ENCODE measurements at places on chromosomes 12 and 14.

DNA sequence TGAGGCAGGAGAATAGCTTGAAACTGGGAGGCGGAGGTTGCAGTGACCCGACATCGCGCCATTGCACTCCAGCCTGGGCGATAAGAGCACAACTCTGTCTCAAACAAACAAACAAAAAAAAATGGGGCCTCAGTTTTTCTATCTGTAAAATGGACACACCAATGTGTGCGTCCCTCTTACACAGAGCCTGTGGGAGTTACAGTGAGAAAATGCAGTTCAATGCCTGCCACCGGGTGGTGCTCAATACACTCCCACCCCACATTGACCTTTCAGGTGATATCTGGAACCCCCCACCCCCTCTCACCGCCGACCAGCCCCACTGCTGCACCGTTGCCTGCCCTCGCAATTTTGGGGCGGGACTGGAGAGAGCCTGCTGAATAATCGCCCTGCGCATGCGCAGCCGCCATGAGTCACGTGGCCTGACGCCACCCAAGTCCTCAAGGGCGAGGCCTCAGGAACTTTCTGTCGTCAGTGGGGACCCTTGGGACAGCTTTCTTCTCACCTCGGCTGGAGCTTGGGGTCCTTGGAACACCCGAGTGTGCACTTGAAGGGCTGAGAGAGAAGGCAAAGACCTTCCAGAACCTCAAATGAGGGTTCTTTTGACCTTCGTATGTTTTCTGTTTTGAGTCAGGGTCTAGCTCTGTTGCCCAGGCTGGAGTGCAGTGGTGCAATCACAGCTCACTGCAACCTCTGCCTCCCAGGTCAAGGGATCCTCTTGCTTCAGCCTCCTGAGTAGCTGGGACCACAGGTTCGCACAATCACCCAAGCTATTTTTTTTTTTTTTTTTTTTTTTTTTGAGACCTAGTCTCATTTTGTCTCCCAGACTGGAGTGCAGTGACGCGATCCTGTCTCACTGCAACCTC, 14.6 kb upstream of the CABP1 start:
- no peak for DNase-seq

DNA sequence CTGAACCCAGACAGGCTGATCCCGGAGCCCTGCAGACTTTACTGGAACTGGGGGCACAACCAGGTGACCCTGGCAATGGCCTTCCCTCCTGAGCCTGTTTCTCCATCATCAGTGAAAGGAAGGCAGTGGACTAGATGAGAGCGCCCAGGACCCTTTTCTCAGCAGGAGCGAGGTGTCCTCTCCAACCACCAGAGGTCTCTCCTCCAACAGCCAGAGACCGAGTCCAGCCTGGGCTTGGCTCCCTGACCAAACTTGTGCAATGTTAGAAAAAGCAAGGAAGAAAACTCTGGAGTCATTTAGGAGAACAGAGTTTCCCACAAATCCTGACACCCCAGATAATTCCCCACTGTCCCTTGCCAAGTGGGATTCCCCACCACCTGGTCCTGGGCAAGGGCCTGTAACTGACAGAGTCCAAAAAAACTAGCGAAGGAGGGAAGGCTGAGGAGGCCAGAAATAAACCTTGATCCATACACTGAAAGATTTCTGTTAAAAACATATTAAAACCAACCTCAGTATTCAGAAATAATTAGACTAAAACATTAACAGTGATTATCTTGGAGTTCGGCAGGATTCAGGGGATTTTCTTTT, 9.0 kb downstream of the RPS6KL1 start:
- DNase-seq = no peak

DNA sequence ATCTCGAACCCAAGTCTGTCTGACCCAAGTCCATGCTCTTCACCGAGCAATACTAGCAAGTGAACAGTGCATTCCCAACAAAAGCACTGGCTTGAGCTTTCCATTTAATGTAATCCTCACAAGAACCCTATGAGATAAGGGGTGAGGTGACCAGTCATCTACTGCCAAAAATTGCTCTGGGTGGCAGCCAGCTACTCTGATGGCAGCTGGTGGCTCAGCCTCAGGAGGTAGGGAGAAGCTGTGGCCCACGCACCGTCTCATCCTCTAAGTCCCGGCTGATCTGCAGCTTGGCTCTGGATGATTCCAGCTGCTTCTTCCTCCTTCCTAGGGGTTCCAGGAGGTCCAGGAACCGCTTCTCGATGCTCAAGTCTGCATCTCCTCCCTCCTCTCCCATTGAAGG, 75.2 kb downstream of the PLEKHG3 start:
- no peak for DNase-seq

- DNase-seq = no peak
Observed at GRCh38 chr14:47590767-47591495, 84.5 kb downstream of the MDGA2 start.

- DNase-seq = no peak
Observed at GRCh38 chr12:113418213-113418879, 3.8 kb upstream of the SDSL start.

GRCh38 chr12:3613641-3614395, 122.8 kb downstream of the PRMT8 start:
- no peak for DNase-seq

DNA sequence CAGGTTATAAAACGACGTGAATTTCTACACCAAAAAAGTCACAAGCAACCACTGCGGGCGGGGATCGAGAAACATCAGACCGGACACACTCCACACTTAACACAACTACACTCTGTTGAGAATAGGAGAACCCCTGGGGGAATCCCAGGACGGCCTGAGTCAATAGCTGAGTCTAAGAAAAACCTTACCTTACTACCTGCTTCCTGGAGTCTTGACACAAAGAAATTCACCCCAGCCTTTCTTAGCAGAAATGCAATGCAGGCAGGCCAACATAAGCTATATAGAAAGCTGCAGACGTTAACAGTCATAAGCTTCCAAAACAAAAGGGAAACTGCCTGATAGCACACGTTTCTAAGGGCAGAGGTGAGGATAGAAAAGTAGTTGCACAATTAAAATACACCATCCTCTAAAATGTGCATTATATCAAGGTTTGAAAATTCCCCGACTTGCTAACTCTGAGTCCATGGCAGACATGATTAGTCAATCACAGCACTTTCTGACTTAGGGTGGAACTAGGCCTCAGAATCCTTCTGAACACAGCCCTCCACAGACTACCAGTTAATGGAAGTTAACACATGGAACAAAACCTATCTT, 68.0 kb downstream of the CCDC88C start:
- DNase-seq = no peak

DNA sequence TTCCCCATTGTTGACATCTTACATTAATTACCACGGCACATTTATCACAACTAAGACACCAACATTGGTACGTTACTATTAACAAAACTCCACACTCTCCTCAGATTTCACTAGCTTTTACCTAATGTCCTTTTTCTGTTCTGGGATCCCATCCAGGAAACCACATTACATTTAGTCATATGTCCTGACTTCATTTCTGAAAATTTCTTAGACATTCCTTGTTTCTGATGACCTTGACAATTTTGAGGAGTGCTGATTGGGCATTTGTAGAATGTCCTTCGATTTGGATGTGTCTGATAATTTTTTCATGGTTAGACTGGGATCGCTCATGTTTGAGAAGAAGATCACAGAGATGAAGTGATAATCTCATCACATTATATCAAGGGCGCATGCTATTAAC, 34.6 kb upstream of the ACSM4 start:
- no peak for DNase-seq

DNA sequence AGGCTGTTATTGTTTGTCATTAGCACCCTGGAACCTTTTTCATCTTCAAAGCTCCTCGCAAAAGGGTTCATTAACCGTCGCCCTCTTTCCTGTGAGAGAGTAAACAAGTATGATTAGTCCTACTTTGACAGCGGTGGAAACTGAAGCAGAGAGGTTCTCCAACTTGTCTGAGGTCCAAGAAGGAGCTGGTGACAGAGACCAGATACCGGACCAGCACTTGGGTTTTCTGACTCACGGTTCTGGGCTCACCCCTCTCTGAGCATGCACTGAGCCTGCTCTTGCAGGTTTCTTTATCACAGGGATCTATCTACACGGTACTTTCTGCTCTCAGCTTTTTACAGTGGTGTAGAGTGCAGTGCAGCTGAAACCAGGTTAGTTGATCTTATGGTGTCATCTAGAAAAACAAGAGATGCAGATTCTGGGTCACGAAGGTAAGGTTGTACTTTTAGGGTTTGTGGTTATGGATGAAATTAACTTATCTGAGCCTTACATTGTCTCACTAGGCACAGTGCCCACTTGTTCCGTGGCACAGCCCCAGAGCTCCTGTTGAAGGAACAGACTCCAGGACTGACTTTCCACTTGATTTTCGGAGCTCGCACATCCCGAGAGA, 62.1 kb downstream of the PPP2R5C start:
- no peak for DNase-seq

GRCh38 chr12:5305886-5306545, 125.9 kb upstream of the NTF3 start:
- DNase-seq = no peak

DNA sequence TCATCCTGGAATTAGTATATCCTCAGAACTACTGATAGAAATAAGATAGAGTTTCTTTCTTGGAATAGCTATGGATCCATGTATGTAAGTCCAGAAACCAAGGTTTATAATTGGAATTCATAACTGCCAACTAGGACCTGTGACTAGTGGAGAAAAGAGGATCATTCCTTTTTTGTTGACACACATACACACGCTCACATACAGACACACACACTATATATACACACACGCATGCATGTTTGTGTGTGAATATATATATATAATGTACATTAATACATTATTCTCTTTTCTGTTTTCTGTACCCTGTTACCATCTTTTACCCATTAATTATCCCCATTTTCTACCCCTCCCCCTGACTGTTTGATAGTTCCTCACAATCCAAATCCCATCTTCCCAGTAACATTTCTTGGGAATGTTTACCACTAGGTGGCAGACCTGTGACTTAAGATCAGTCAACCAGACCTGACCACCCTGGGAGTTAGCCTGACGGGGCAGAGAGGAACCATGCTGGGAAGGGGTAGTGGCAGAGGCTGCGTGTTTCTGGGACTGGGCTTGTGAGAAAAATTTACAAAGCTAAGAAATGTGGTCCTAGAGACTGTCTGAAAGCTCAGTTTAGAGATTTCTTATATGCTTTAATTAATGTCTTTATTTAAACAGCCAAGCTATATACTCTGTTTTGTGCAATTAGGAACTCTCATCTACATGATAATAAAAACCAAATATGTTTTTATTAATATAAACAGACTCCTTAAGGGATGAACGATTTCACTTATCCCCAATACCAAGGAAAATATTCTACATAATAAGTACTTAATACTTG, 308.0 kb downstream of the PPFIA2 start:
- peak; percentile 32 for DNase-seq

- DNase-seq = no peak
Observed at GRCh38 chr14:69487771-69488170, 3.2 kb downstream of the PLEKHD1 start.

DNA sequence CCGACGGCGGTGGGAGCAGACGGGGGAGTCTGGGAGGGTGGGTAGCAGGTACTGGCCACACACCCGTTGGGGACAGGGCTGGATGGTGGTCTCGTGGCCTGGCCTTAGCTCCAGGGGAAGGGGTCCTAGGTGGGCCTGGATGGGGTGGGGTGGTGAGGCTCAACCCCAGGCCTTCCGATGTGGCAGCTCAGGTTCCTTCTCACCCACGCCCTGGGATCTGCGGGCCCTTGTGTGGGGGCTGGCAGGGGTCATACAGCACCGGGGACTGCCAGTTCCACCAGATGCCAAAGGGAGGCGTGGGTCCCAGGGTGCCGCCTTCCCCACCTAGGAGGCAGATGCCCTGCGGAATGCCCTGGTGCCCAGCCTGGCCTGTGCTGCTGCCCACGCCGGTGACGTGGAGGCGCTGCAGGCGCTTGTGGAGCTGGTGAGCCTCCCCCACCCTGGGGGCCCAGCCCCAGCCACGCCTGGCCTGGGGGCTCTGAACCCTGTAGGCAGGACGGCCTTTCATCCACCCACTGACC, 21.0 kb downstream of the ASPG start:
- no peak for DNase-seq

DNA sequence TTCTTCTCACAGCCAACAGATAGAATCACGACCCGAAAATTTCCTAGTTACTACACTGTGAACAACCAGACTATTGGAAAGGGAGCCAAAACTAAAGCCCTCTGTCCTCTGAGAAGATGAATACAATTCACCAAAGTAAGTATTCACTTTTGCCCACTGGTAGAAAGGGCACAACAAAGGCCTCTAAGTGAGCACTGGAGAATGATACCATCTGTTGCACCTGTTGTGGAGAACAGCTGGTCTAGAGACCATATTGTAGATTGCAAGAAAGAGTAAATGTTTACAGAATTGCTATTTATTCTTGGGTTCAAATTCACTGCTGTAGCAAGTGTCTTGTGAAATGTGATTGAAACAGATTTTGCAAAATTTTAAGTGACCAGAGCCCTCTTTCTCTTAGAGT, 46.9 kb upstream of the ANO6 start:
- DNase-seq = no peak

DNA sequence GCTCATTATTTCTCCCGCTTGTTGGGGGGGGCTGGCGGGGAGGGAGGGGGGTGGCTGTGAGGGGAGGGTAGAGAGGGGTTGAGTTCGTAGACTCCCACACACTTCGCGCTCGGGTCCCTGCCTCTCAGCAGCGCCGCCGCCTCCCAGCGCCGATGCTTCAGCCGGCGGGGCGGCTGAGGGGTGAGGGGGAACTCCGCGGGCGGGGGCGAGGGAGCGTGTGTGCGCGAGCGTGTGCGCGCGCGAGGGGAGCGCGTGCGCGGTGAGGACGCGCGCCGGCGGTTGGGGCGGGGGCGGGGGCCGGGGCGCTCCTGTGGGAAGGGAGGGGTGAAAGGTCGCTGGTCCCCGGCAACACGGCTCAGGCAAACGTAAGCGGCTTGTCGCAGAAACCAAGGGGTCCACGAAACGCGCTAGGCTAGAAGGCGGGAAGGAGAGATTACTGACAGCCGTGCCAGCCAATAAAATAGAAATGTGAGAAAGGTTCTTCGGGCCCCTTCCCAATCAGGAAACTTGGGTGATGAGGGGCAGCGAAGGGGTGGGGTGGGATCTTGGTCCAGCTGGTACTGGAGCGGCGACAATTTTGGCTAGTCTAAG, 343 bp upstream of the NOVA1 start:
- peak; percentile 97 for DNase-seq

GRCh38 chr12:55666508-55666907, 29.8 kb downstream of the OR10P1 start:
- DNase-seq = no peak

DNA sequence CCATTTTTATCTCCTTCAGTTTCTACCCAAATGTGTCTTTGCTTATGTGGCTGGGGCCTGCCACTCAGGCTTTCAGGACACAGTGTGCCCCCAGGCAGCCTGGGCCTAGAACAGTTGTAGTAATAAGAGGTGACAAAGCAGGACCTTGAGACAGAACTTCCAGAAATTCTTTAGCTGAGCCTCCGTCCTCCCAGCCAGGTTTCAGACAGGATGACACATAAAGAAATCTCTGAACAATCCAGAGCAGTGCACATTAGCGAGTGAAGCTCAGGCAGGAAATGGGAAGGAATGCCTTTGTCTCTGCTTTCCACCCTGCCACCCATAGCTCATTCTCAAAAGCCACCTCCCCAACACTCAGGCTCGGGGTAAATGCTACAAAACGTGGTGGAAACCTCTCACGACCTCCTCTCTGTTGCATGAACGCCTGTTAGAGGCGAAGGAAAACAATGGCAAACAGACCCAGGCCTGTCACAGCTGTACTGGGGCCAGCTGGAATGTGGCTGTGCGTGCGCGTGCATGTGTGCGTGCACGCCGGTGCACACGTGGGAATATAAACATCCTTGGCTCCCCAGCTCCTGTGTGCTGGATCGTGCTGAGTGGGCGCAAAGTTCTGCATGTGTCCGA, 286.7 kb downstream of the ZFP36L1 start:
- no peak for DNase-seq

GRCh38 chr14:100350986-100351385, 27.8 kb downstream of the SLC25A47 start:
- no peak for DNase-seq

- peak; percentile 16 for DNase-seq
Observed at GRCh38 chr14:39268393-39268792, 34.7 kb downstream of the MIA2 start.

All from NCI-H2227 treated with DMSO at 0.1 percent for 48 hours (cell line).